SK-N-MC (cell line): ENCODE measurements at places on chromosomes 5 and 9.

DNA sequence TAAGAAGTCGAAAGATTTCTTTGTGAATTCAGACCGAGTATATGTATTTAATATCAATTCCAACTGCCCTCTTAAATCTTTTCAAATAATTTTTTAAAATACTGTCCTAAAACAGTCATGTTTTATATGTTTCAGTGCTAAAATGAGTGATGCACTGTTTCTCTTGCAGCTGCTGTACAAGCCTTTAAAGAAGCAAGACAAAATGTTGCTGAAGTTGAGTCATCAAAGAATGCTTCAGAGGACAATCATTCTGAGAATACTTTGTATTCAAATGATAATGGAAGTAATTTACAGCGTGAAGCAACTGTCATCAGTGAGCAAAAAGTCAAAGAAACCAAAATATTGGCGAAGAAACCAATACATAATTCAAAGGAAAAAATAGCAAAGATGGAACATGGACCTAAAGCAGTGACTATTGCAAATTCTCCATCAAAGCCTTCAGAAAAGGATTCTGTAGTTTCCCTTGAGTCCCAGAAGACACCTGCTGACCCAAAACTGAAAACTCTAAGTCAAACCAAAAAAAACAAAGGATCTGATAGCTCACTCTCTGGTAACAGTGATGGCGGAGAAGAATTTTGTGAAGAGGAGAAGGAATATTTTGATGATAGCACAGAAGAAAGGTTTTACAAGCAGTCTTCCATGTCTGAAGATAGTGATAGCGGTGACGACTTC, 58.0 kb downstream of the LOX start:
- DNase-seq: no peak

- no peak for DNase-seq
Measured at GRCh38 chr9:86638109-86638508, 283.9 kb upstream of the TUT7 start.

- DNase-seq: no peak
Measured at GRCh38 chr5:29079771-29080170, 2041.4 kb upstream of the CDH9 start.

DNA sequence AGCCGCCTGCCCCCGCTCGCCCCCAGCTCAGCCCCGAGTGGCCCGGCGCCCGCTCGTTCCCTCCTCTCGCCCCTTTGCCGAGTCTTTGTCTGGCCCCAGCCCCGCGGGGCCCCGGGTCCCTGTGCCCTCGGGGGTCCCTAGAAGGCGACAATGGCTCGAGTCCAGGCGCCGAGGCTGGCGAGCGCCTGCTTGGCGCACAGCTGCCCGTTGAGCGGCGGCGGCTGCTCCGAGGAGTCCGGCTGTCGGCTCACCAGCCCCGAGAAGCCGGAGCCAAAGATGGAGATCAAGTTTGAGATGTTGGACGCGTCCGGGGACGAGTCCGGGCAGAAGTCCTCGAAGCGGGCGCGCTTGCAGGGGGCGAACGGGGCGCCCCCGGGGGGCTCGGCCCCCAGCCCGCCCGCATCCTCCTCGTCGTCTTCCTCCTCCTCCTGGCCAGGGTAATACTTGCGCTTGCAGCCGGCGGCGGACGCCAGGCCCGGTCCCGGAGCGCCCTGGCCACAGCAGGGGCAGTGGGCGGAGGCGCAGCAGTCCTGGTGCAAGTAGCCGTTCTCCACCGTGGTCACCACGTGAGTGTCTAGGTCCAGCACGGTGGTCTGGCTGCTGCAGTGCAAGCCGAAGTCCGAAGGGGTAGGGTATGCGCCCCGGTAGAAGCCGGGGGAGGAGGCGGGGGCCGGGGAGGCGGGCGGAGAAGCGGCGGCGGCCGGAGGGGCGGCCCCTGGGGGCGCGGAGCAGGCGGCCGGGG, 1.2 kb downstream of the IER5L start:
- DNase-seq: no peak

DNA sequence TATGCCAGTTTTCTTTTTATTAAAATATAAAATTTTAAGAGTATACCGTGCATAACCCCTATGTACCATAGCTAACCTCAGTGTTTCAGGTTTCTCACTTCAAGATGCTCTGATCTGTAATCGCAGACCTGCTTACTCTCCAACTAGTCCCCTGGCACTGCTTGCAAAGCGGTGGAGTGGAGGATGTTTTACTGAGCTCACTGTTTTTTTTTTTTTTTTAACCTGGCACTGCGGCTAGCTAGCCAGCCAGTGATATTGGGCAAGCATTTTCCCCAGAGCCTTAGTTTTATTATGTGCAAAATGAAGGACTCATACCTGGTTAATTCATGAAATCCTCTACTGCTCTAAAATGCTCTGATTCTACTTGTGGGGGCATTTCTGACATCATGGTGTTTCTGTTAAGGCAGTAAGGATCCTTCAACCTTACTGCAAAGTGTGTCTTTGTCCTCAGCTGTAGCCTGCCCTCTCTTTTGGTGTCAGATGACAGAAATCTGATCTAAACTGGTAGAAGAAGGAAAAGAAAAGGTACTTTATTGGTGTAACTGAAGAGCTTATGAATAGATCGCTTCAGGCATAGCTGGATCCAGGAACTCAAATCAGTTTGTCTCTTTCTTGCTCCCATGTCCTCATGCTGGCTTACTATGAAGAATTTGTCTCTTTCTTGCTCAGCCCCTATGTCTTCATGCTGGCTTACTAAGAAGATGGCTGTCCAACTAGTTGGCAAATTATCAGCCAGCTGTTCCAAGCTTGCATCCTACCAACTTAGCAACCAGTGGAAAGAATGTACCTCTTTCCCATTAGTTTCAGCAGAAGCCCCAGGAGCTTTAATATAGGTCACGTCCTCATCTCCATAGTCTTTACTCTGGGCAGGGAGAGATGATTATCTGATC, 59.8 kb downstream of the DOCK2 start:
- no peak for DNase-seq

DNA sequence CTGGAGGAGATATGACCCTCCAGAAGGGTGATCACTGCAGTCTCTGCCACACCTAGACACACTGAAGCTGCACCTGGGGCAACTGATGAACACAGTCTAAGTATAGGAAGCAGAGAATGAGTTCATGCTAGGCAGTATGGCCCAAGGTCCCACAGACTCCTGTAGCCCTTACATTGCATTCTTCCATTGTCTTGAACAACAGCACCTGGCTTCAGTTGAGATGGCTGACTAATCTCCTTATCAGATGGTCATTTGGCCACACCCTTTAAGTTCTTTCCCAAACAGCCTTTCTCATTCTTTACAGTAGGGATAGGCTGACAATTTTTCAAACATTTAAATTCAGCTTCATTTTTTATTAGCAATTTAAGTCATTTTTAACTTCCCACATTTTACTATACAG, 23.1 kb downstream of the CENPK start:
- no peak for DNase-seq

- no peak for DNase-seq
Measured at GRCh38 chr5:36870399-36871040, 6.0 kb upstream of the NIPBL start.

- DNase-seq: no peak
Measured at GRCh38 chr5:31194468-31194813, 955 bp downstream of the CDH6 start.

DNA sequence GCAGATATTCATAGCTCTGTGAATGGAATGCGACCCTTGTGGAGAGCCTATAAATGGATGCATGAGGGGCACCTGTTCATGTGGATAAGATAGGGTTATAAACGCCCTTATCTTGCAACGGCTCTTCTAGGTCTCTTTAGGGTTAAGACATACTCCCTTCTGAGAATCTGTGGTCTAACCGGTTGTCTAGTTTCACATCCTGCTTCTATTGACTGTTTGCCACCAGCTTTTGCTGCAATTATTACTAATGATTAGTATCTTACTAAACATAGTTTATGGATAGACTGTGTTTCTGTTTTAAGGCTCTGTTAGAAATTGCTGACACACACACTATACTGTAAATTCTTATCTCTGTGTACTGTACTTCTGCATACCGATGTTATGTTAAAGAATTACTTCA, 198.9 kb upstream of the CYLC2 start:
- DNase-seq: no peak

DNA sequence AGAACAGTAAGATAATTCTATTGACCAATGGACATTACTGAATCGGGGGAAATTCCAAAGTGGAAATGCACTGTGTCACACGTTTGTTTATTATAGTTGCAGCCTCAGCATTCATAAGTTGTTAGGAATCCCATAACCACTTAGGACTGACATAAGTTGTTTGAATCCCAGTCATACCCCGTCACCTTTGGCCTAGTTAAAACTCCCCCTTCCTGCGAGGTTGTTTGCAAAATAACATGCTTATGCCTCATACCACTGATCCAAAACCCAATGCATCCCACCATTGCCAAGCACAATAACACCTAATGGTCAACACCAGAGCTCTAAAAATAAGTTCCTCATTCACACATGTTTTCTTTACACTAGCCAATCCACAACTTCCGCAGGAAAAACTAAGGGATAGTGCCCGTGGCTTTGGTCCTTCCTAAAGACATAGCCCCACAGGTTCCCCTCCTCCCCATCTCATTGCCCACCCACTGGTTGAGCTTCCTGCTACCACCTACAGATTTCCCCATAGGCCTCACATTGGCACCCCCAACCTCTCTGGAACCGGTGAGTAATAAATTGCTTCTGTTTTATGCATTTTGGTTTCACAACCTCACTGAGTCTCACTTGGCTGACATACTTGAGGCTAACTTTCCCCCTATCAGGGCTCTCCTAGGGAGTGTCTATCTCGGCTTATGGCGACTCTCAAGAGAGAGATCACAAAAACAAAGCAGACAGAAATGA, 42.3 kb upstream of the MUSK start:
- no peak for DNase-seq

DNA sequence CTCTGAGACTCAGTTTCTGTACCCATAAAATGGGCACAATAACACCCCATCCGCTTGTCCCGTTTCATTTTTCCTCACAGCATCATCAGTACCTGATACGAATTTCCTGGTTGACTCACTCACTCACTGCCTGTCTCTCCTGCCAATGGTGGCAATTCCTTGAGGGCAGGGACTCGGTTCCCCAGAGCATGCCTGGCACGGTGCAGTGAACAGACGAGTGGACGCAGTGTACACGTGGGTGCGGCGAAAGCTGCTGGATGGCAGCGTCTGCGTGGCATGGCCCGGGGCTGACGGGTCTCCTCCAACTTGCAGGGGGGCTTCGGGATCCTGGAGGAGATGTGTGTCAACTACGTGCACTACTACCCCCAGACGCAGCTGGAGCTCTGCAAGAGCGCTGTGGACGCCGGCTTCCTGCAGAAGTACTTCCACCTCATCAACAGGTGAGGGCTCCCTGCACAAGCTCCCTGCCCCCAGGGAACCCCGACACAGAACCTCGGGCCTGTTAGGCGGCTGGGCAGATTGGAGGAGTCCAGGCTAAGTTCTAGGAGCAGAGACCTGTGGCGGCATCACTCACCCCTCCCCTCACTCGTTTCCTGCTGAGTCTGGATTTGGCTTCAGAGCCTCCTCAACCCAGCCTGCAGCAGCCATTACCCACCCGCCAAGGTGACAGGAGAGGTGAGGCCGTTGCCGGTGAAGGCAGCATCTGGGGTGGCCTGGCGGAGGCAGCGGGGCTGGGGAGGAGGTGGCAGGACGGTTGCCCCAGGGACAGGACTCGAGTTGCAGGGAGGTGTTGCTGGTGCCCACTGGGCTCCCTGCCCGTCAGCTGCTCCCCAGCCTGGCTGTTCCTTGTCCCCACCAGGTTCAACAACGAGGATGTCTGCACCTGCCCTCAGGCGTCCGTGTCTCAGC, 20.3 kb downstream of the DBH start:
- no peak for DNase-seq

DNA sequence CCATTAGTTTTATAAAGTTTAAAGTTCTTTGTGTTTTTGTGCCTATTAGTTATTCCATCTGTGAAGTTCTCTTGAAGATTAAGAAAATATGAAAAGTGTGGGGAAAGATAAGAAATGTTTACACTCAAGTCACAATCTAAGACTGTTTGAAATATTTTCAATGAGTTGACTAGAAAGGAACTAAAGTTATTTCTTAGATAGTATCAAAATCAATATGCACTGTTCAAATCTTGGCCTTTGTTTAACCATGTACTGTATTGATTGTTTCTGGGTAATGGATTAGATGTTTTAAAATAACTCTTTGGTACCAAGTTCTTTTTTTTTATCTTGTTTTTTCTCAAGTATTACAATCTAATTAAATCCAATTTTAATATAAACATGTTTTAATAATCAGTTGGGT, 46.0 kb downstream of the SMC5 start:
- no peak for DNase-seq

DNA sequence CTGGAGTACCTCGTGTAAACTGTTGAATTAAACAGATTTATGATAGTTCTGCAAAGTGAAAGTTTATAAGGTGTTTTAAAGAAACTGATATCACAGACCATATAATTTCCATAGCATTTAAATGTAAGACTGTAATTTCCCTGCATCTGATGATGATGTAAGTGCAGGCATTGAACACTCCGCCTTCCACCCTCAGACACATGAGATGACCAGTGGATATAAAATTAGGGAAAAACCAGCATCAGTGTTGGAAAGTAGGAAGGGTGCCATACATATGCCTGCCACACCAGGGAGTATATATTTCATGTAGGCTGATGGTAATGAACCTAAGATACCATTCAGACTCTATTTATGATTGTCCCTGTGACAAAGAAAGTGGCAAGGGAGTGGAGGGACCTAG, 519.2 kb downstream of the ACTL7B start:
- DNase-seq: no peak

DNA sequence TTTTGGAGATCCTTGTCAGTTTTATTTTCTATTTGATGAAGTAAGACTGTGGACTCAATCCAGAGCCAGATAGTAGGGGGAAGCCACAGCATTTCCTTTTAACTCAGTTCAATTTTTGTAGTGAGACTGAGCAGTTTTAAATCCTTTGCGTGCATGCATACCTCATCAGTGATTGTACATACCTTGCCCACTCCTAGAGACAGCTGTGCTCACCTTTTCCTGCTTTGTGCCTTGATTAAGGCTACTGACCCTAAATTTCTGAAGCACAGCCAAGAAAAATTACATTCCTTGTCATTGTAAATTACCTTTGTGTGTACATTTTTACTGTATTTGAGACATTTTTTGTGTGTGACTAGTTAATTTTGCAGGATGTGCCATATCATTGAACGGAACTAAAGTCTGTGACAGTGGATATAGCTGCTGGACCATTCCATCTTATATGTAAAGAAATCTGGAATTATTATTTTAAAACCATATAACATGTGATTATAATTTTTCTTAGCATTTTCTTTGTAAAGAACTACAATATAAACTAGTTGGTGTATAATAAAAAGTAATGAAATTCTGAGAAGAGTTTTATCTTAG, 17.8 kb downstream of the DIMT1 start:
- no peak for DNase-seq

GRCh38 chr5:136769900-136770684, 404.7 kb upstream of the TRPC7 start:
- peak; percentile 2 for DNase-seq

DNA sequence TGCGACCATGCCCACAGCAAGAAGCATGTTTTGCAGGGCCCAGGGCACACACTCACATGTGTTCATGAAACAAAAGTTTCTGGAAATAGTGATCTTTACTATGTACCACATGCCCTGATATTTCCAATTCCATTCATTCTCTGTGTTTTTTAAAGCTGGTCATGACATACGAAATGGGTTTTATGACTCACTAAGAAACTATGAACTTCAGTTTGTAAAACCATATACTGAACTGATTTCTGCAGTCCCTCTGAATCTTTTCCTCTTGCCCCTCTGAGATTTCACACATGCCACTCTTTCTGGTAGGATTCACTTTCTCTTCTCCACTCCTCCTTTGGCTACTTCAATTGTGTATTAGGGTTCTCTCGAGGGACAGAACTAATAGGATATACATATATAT, 416.1 kb upstream of the TRPC7 start:
- no peak for DNase-seq

GRCh38 chr5:177365845-177366527, 8.3 kb downstream of the RGS14 start:
- DNase-seq: no peak

- DNase-seq: no peak
Measured at GRCh38 chr5:116382874-116383266, 191.8 kb downstream of the SEMA6A start.
